ENCODE measurements at places on chromosomes 2 and 18. TPM values are rescaled to one million over a fixed set of nuclear protein-coding genes. Genes with fewer than 3 reads are reported as not detected.

DNA sequence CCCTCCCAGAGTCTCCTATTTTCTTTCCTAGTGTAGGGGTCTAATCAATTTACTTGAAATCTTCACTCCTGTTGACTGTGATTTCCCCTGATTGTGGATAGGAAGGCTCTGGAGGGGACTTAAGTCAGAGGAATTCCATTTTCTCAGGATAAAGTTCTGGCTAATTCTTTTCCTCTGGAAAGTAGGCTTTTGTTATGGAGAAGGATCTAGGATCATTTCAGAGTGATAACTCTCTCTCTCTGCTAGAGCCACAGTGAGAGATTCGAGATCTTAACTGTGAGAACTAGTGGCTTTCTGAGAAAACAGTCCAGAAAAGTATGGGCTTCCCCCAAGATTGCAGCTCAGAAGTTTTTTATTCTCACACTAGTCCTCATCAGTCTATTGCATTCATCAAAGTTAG, 163.9 kb upstream of the TFPI start:
- no peak overlapping the region for H3K27ac ChIP-seq
- no peak overlapping the region for H3K4me3 ChIP-seq
- DNase-seq, result no peak
- H3K4me1 ChIP-seq, result no peaks in the 10 kb centered on the region
- H3K36me3 ChIP-seq, result no peaks in the 10 kb centered on the region
- H3K27me3 ChIP-seq, result no peaks in the 10 kb centered on the region

GRCh38 chr2:46171996-46172546, 125.1 kb upstream of the EPAS1 start:
- peaks cover 20% of the 10 kb centered on the region for H3K4me1 ChIP-seq
- no peak for DNase-seq
- no peak overlapping the region for H3K4me3 ChIP-seq
- H3K27me3 ChIP-seq, result no peaks in the 10 kb centered on the region

GRCh38 chr18:42330296-42330695, 375.3 kb downstream of the PIK3C3 start:
- H3K4me1 ChIP-seq, result no peaks in the 10 kb centered on the region
- no peaks in the 10 kb centered on the region for H3K27me3 ChIP-seq
- no peak overlapping the region for H3K27ac ChIP-seq
- H3K4me3 ChIP-seq, result no peak overlapping the region
- no peak for DNase-seq
- H3K36me3 ChIP-seq, result no peaks in the 10 kb centered on the region

GRCh38 chr2:35114765-35115164, 1240.8 kb upstream of the CRIM1 start:
- H3K36me3 ChIP-seq, result no peaks in the 10 kb centered on the region
- H3K27ac ChIP-seq, result no peak overlapping the region
- no peak for DNase-seq
- no peak overlapping the region for H3K4me3 ChIP-seq
- H3K4me1 ChIP-seq, result no peaks in the 10 kb centered on the region

DNA sequence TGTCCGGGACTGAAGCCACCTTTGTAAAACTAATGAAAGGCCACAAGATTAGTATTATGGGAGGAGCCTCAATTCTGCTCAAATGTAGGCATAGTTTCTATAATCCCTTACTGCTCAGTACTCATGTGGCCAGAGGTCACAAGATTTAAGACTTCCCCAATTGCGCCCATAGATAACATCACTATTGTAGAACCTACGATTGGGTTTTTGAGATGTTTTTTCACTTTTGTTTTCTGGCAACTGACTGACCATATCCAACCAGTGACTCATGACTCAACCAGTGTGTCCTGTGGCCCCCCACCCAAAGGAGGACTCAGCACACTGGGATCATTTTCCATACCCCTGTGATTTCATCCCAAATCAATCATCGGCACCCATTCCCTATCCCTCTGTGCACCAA, 15.2 kb upstream of the TSPYL6 start:
- H3K27ac ChIP-seq, result no peak overlapping the region
- no peak for DNase-seq
- H3K36me3 ChIP-seq, result no peaks in the 10 kb centered on the region
- no peaks in the 10 kb centered on the region for H3K4me1 ChIP-seq
- no peaks in the 10 kb centered on the region for H3K27me3 ChIP-seq
- no peak overlapping the region for H3K4me3 ChIP-seq

DNA sequence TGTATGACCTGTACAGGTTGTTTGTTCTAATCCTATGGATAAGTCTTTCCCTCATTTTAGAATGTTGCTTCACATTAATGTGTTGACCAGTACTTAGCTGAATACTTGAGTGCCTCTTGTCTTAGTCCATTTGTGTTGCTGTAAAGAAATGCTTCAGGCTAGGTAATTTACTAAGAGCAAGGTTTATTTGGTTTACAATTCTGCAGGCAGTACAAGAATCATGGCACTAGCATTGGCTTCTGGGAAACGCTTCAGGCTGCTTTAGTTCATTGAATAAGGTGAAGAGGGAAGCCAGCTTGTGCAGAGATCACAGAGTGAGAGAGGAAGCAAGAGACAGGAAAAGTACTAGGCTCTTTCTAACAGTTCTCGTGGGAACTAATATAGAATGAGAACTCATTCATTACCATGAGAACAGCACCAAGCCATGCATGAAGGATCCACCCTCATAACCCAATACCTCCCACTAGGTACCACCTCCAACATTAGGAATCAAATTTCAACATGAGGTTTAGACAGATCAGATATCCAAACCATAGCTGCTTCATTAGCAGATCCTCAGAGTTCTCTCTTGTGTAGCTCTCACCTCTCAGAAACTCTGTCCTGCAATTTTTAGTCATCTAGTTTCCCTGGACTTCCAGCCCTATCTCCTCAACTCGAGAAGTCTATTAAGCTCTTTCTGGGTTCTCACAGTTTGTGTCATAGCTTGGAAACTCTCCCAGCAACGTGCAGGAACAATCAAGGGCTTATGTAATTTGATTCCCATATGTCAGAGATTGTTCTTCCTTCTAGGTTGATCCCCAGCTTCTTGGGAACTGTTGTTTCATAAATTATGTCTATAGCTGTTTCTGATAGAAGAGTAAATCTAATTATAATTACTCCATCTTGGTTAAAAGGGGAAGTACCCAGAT, 2082.3 kb upstream of the CELF4 start:
- no peaks in the 10 kb centered on the region for H3K36me3 ChIP-seq
- peak; percentile 72 for DNase-seq
- no peak overlapping the region for H3K27ac ChIP-seq
- no peak overlapping the region for H3K4me3 ChIP-seq

GRCh38 chr2:3174626-3175567, 202.7 kb downstream of the EIPR1 start:
- no peak for DNase-seq
- H3K27ac ChIP-seq, result no peak overlapping the region
- no peak overlapping the region for H3K4me3 ChIP-seq
- no peaks in the 10 kb centered on the region for H3K4me1 ChIP-seq
- H3K36me3 ChIP-seq, result no peaks in the 10 kb centered on the region

- H3K27me3 ChIP-seq, result no peaks in the 10 kb centered on the region
- H3K36me3 ChIP-seq, result no peaks in the 10 kb centered on the region
- peaks cover 2% of the 10 kb centered on the region for H3K4me1 ChIP-seq
- no peak overlapping the region for H3K4me3 ChIP-seq
- no peak overlapping the region for H3K27ac ChIP-seq
Measured at GRCh38 chr2:25125976-25126375, 42.4 kb downstream of the POMC start.

GRCh38 chr18:23671564-23671963, 8.9 kb upstream of the ANKRD29 start:
- H3K36me3 ChIP-seq, result no peaks in the 10 kb centered on the region
- no peak overlapping the region for H3K4me3 ChIP-seq

GRCh38 chr2:190205657-190206056, 114.0 kb downstream of the HIBCH start:
- no peaks in the 10 kb centered on the region for H3K36me3 ChIP-seq
- DNase-seq, result no peak
- H3K4me1 ChIP-seq, result no peaks in the 10 kb centered on the region
- no peaks in the 10 kb centered on the region for H3K27me3 ChIP-seq

DNA sequence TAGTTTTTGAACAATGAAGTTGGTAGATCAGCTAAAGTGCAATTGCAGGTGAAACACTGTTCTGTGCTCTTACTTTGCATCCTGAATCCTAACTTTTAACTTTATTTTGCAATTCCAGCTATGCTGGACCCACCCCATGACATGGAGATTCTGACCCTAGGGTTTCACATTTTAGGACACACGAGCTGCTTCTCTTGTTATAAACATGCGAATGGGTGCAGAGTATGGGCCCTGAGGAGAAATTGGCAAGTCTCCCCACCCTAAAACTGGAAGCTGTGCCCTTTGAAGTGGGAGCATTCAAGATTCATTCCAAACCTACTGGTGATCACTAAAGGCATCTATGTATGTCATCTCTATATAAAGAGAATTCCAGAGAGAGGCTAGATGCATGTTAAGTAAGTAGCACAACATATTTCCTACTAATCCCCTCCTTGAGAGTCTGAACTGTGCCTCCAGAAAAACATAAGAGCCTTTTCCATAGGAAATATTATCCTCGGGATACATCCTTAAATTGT, 794.3 kb upstream of the ZEB2 start:
- no peaks in the 10 kb centered on the region for H3K36me3 ChIP-seq
- no peaks in the 10 kb centered on the region for H3K4me1 ChIP-seq
- no peak for DNase-seq
- no peak overlapping the region for H3K27ac ChIP-seq

DNA sequence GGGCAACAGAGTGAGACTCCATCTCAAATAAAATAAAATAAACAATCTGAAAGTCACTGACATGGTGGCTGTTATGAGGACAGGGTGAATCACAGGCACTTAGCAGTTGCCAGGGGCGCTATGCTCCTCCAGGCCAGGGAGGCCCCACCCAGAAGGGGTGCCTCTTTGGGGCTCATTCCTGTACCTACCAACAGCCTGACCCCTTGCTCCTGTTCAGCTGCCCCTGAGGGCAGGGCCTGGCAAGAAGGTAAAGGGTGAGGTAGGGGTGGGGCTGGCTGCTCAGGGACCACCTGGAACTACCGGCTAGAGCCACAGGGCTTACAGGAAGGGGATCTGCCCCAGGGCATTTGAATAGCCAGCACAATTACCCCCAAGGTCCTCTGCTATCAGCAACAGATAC, 60.3 kb downstream of the INPP5D start:
- H3K4me1 ChIP-seq, result no peaks in the 10 kb centered on the region
- no peaks in the 10 kb centered on the region for H3K27me3 ChIP-seq
- peaks cover 15% of the 10 kb centered on the region for H3K36me3 ChIP-seq
- no peak overlapping the region for H3K27ac ChIP-seq

- peaks cover 10% of the 10 kb centered on the region for H3K4me1 ChIP-seq
- no peak overlapping the region for H3K27ac ChIP-seq
- no peaks in the 10 kb centered on the region for H3K27me3 ChIP-seq
- H3K36me3 ChIP-seq, result no peaks in the 10 kb centered on the region
Measured at GRCh38 chr2:48483916-48484315, 46.0 kb upstream of the STON1 start.

DNA sequence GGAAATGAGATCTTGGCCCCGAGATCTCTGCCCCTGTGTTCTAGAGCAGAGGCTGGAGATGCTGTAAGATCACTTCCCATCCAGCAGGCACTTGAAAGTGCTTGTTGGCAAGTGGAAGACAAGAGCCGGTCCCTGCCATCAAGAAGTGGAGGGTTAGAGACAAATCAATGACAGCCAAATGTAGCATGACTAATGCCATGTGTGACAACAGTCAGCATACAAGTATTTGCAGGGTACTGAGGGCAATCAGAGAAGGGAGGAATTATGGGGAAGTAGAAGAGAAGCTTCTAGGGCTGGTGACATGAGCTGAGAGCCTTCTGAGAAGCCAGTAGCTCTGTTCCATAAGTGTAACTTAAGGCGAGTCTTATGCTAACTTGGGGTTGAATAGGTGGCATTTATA, 58.6 kb downstream of the TMEM17 start:
- H3K4me1 ChIP-seq, result no peaks in the 10 kb centered on the region
- peaks cover 9% of the 10 kb centered on the region for H3K27me3 ChIP-seq
- DNase-seq, result no peak
- no peaks in the 10 kb centered on the region for H3K36me3 ChIP-seq
- H3K27ac ChIP-seq, result no peak overlapping the region
- H3K4me3 ChIP-seq, result no peak overlapping the region

GRCh38 chr2:230941202-230942180, 16.4 kb upstream of the GPR55 start:
- no peak overlapping the region for H3K27ac ChIP-seq
- no peaks in the 10 kb centered on the region for H3K36me3 ChIP-seq
- no peaks in the 10 kb centered on the region for H3K4me1 ChIP-seq
- no peak for DNase-seq

- H3K36me3 ChIP-seq, result no peaks in the 10 kb centered on the region
- no peaks in the 10 kb centered on the region for H3K27me3 ChIP-seq
- DNase-seq, result no peak
- no peak overlapping the region for H3K27ac ChIP-seq
Measured at GRCh38 chr2:8544786-8545694, 136.8 kb upstream of the ID2 start.

GRCh38 chr2:98569197-98569793, 39.0 kb downstream of the COA5 start:
- no peaks in the 10 kb centered on the region for H3K27me3 ChIP-seq
- DNase-seq, result peak; percentile 30
- no peaks in the 10 kb centered on the region for H3K4me1 ChIP-seq
- no peak overlapping the region for H3K27ac ChIP-seq

DNA sequence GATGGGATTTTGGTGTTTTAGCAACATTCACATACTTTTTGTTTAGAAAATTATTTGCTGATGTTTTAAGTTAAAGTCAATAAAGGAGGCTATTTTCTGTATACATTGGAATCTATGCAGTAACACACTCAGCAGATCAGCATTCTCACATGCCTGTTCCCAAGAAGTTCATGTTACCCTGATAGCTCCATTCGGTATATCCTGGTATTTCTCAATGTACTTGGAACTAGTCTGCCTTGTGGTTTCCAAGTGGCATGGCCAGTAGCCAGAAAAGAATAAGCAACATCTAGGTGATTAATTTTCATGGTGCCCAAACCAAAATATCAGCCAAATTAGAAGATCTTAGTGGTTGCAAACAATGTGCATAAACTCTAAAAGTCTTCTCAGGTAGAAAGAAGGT, 5.2 kb upstream of the NCAPH start:
- no peak for DNase-seq
- H3K4me3 ChIP-seq, result no peak overlapping the region
- no peaks in the 10 kb centered on the region for H3K36me3 ChIP-seq
- peaks cover 10% of the 10 kb centered on the region for H3K4me1 ChIP-seq

GRCh38 chr18:13382366-13382953, 163.9 kb downstream of the LDLRAD4 start:
- DNase-seq, result peak; percentile 94
- H3K4me1 ChIP-seq, result peaks cover 31% of the 10 kb centered on the region
- no peak overlapping the region for H3K4me3 ChIP-seq
- H3K27me3 ChIP-seq, result no peaks in the 10 kb centered on the region
- peak overlapping the region; percentile 94 for H3K27ac ChIP-seq

DNA sequence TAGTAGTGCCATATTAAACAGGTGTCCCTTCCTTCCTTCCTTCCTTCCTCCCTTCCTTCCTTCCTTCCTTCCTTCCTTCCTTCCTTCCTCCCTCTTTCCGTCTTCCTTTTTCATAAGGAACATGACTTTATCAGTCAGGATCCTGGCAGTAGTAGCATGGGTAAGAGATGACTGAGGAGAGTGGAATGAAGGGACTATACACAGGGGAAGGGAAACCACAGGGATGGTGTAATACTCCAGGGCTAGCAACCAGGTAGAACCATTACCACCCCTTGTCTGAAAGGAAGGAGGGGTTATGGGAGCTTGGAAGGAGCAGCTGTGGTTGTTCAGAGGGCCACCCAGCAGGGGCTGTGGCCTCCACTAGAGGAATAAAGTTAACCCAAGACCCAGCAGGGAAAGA, 23.2 kb upstream of the KDM3A start:
- no peak for DNase-seq
- H3K4me3 ChIP-seq, result no peak overlapping the region
- no peak overlapping the region for H3K27ac ChIP-seq
- H3K36me3 ChIP-seq, result no peaks in the 10 kb centered on the region
- no peaks in the 10 kb centered on the region for H3K4me1 ChIP-seq

The FIGLA gene
- not detected for total RNA-seq

The EVX2 gene
- total RNA-seq, result not detected

The IL36A gene
- total RNA-seq, result not detected

The MAL gene
- total RNA-seq, result not detected

The CYP27A1 gene
- total RNA-seq, result 12.6 TPM

The REG1B gene
- not detected for total RNA-seq

The C2orf15 gene
- total RNA-seq, result not detected
